Right renal cortex interstitium (tissue), 3 donors: ENCODE measurements at places on chromosomes 5 and 9. TPM values are rescaled to one million over a fixed set of nuclear protein-coding genes. Genes with fewer than 3 reads are reported as not detected.

DNA sequence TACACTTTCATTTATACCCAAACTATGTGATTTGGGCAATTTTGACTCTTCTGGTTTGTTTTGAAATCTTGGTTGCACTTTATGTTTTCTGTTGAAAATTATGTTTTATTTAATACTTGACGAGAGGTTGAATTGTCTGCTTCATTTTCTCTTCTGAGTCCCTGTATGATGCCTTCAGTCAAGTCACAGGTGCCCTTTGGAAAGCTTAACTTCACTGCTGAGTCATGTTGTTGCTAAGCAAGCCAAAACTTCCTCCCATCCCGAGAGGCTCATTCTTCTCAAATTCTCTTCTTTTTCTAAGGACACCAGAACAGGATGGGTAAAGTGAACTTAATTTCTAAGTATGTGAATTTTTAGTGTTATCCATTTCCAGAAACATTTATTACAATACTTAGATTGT is 455.3 kb upstream of the PTGER4 start:
- no peak for DNase-seq

GRCh38 chr9:107960916-107961315 is 471.3 kb upstream of the KLF4 start:
- DNase-seq, result no peak

DNA sequence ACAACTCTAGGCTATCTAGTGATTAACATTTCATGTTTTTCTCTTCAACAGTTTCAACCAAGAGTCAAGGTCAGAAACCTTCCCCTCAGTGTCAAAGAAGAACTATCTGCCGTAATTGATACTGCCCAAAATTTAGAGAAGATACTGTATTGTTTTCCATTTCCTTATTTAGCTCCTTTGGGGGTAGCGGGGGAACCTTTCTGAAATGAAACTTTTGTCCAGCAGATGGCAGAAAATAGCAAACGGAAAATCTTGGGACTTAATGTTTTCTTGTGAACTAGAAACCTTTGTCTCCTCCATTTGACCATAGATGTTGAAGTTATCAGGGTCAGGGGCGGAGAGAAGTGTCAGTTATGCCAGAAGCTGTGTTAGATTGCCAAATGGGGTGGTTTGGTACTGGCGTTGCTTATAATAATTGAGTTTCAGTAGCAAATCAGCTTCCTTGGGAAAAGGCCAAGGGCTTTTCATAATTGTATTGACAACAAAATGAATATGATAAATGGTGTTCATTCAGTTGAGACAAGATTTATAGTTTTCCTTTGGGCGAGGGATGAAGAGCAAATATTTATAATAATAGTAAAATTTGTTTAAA is 101.7 kb upstream of the TLX3 start:
- DNase-seq, result peak; percentile 30

DNA sequence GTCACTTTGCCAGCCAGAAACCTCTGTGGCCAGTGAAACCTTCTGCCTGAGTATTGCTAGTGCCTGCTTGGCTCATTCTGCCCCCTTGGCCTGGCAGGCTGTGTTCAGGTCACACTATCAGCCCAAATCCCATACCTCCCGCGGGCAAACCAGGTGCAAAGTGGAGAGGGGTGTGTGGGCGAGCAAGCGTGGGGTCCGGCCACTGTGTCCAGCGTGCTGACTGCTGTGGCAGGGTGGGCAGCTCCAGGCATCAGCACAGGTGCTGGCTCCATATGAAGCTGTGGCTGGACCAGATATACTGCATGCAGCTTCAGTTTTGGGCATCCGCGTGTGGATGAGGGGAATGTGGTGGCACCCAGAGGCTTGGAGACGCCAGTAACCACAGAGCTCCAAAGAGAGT is 576.5 kb upstream of the EDIL3 start:
- DNase-seq, result no peak

RAB3C gene
- polyA plus RNA-seq, result 2.2 TPM

DNA sequence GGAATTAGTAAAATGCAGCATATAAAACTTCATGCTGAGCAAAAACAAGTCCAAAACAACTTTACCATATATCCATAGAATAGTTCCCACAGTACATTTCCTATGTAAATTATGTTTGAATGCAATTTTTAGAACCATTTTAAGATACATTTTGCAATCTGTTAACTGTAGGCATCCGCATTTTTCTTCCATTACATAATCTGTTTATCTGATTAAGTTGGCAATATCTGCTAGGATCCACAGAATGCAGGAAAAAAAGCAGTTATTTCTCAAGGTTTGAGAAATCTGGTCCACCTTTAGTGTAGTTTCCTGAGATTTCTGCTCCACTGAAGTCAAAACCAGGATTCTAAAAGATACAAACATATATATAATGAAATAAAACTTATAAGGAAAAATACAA is 6.2 kb downstream of the NUDCD2 start:
- no peak for DNase-seq
